ENCODE measurements at places on chromosomes 13 and 19. TPM values are rescaled to one million over a fixed set of nuclear protein-coding genes. Genes with fewer than 3 reads are reported as not detected.

SYCN gene
- total RNA-seq, result not detected

HSD11B1L gene
- 3.6 TPM for total RNA-seq

ELANE gene
- not detected for total RNA-seq

HTR2A gene
- not detected for total RNA-seq

LGI4 gene
- not detected for total RNA-seq

CYP2B6 gene
- not detected for total RNA-seq

OR1M1 gene
- not detected for total RNA-seq

PRODH2 gene
- not detected for total RNA-seq

IGSF23 gene
- total RNA-seq, result not detected

HSPBP1 gene
- 122 TPM for total RNA-seq

Measured in MG63 (cell line).